ENCODE measurements at places on chromosomes 3 and 15.

- DNase-seq: no peak
These were observed 6.0 kb upstream of the TM2D3 start for GRCh38 chr15:101657968-101658784.

GRCh38 chr15:92071045-92071634 lies 217.6 kb downstream of the SLCO3A1 start:
- no peak for DNase-seq

GRCh38 chr15:63860155-63860554 lies 26.4 kb upstream of the HERC1 start:
- DNase-seq: no peak

DNA sequence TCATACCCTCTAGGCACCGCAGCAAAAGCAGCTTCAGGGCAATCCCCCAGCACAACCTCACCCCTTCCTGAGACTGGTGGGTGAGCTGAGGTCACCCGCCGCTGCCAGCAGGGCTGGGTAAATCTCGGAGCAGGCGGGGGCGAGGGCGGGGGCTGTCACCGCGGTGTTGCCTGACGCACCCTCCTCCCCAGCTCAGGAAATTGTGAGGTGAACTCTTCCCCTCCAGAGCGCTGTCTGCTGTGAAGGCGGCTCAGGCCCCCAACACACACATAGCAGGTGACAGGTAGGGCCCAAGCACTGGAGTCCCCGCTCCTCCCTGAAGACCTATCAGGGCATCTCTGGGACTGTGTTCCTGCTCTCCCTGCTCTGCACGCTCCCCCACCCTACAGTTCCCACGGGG lies 30.2 kb upstream of the FURIN start:
- DNase-seq: no peak

GRCh38 chr3:99645277-99646106 lies 7.1 kb downstream of the COL8A1 start:
- DNase-seq: no peak

DNA sequence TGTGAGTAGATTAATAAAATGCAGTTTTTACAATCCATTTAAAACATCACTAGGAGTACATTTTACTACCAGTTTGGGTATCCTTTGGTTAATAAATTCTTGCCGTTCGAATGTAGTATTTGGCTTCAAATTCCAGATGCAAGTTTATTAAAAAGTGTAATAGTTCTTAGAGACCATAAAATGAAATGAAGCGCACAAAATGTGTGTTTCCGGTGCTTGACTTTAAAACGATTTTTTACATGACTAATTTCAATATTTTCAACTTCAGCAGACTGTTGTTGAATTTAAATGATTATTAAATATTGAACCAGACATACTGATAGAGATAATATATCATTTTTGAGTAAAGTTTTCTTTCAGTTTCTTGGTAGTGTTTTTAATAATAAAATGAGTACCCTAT lies 138.4 kb upstream of the NAALADL2 start:
- DNase-seq: no peak

- peak; percentile 35 for DNase-seq
These were observed 190.8 kb downstream of the XXYLT1 start for GRCh38 chr3:195080125-195080524.

DNA sequence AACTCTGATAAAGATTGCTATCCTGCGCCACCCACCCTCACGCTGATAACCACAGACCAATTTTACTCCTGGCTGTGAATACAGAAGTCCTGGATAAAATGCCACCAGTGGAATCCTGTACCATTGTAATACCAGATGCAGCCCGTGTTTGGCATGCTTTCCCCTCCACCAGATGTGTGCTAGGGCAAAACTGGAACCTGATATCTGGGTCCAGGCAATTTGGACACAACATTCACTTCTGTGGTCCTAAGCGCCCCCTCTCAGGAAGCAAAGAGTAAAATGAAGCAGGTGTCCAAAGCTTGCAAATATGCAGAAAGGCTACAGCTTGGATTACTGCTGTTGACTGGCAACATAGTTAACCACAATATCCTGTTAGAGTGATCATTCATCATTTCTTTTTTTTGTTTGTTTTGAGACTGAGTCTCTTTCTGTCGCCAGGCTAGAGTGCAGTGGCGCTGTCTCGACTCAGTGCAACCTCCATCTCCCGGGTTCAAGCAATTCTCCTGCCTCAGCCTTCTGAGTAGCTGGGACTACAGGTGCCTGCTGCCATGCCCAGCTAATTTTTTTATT lies 32.8 kb downstream of the LOXL1 start:
- peak; percentile 42 for DNase-seq

DNA sequence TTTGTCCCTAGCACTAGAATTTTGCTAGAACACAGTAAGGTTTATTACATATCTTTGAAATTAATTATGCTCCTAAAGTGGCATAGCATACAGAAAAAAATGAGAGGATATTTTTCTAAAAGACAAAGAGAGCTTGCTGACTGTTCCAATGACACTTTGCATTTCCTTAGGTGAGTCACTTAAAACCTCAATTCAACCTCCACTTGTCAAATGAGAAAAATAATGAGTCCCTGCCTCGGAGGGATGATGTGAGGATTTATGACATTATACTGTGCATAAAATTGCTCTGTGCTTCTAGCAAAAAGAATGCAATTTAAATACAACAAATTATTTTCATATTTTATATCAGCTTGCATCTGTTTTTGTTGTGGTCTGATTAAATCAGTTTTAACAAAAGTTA lies 1417.0 kb upstream of the ALCAM start:
- DNase-seq: no peak

GRCh38 chr3:39150803-39151631 lies 2.4 kb downstream of the CSRNP1 start:
- DNase-seq: peak; percentile 82

- no peak for DNase-seq
These were observed at the start of gene BHLHE40 for GRCh38 chr3:4979428-4980228. TSS of gene BHLHE40 (plus strand) at chr3:4979437. CDS start at chr3:4979719, 282 bp downstream.

DNA sequence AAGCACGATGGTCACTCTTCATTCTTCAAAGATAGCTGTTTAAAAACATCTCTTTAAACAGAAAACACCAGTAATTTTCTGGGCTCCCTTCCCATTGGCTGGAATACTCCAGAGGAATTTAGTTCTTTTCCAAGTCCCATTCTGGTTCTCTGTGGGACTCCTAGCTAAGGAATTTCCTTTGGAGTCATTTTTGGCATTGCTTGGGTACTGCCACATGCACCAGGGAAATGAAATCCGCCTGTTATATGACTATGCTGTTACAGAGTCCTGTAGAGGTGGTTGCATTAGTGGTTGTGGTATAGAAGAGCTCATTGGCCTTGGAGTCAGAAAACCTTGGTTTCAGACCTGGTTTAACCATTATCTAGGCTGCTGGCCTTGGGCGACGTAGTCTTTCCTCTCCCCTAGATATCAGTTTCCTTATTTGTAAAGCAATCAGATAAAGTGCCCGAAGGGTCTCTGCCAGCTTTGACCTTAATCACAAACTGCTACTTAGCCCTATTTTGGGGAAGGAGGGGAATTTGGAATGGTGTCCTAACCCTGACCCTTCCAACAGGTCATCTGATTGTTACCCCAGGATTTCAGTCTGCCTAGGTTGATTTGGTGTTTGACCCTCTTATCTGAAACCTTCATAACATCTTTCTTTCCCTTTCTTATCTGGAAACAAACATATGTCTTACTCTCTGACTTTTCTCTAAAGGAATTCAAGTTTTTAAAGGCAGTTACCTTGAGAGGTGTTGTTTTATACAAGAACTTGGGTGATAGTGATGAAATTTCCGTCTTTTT lies 13.4 kb downstream of the RTP1 start:
- no peak for DNase-seq

DNA sequence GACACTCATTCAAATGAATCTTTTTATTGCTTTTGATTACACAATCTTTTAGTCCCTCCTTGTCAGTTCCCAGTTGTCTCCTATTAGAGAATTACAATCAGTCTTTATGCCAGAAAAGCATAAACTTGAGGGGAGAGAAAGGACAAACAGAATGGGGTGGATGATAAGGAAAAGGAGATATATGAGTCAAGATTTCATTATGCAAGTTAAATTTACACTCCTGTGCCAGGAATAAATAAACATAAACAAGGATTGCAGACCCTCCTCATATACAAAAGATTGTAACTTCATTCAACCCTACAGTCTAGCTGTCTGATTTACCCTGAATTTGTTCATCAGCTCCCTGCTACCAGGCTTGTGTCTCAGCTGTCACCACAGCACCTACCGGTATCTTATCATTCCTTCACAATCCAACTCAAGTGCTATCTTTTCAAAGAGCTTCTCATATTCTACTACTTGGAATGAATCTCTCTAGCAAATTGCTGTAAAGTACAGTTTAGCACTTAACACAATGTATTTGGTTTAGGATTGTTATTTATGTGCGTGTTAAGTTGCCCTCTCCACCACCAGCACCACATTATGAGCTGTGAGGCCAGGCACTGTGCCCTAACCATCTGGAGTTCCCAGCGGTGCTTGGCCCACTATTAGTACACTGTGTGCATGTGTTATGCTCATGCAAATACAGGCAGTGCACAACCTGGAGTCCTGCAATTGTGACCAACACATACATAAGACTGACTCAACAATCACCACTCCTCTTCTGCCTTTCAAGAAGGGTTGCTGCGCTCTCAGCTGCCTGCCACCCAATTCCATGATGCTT lies 504.1 kb downstream of the TBL1XR1 start:
- DNase-seq: no peak

- DNase-seq: peak; percentile 68
These were observed 256.5 kb downstream of the SHQ1 start for GRCh38 chr3:72591522-72592421.

DNA sequence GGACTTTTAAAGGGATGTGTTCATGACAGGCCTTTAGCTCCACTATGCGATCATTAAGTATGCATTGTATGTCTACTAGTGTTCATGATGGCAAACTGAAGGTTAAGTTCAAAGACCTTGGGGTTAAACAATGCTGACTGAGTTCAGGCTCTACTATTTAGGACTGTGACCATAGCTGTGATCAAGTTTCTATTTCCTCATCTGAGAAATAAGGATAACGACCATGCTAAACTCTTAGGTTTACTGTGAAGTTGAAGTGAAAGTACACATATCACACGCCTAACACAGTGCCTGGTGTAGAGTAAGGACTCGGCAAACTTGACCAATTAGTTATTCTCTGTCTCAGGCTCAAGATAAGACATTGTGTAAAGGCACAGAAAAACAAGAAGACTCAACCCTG lies 243.2 kb downstream of the MBNL1 start:
- DNase-seq: no peak

DNA sequence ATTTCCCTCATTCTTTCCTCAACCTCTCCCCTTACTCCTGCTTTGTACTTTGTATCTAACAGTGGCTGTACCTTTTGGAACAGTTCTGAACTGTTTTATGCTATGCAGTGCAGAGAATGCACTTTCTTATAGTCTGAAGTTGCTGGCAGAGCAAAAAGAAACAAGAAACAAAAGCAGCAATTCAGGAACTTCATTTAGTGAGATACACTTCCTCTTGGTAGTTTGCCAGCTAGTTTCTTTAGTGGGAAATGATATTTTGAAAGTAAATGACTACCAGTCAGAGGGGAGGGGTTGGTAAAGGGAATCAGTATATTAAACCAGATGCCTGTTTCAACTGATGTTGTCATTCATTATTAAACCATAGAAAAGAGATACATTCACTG lies 55.0 kb upstream of the CHD2 start:
- DNase-seq: no peak

GRCh38 chr15:25900431-25900830 lies 37.3 kb upstream of the ATP10A start:
- no peak for DNase-seq

DNA sequence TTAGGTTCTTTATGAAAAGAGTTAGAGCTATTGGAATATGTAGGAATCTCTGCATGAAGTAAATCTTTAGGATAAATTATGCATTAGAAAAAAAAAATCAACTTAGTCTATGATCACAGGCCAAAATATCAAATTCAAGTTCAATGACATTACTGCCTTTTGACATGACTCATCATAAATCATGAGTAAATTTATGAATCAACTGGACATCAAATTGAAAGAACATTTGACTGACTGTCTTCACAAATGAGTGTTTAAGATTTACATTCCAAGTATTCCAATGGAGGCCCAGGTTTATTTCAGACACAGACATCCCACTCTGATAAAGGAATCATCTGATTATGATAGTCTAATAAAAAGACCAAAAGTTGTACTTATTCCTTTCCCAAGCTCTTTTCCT lies 192.8 kb upstream of the TTC14 start:
- no peak for DNase-seq

DNA sequence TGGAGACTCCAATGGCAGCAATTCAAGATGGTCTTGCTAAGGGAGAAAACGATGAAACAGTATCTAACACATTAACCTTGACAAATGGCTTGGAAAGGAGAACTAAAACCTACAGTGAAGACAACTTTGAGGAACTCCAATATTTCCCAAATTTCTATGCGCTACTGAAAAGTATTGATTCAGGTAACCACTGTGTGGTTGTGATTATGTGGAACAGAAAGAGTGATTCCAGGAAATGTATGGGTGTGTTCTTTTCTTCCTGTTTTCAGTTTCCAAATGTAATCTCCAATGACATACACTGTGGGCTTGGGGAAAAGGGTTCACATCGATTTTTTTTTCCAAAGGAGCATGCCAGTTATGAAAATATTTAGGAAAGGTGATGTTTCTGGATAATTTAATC lies 10.9 kb downstream of the SCG3 start:
- no peak for DNase-seq

GRCh38 chr3:106103383-106103782 lies 234.6 kb upstream of the CBLB start:
- no peak for DNase-seq

DNA sequence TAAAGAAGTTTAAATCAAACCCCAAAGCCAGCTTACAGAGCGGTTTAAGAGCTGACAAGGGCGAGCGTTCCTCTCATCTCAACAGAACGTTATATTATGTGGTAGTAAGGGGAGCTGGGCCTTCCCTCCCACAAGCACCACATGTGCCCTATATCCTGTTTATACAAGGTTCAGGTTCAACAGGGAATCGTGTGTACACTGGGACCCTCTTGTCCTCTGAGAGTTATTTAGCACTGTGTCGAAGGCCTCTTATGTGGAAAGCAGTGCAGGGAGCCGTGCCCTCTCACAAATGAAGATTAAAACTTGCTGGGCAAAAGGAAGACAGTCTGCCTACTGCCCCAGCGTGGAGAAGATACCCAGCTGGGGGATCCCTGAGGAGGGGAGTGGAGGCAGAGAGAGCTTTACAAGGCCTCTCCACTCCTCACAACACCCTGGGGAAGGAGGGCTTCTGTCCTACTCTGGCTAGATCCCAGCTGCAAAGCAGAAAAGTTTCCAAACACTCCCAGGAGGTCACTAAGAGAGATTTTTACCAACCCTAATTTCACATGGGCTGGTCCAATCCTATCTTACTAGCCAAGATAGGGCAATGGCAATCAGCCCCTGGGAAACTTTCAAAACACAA lies 2.9 kb downstream of the TLE3 start:
- DNase-seq: no peak

- DNase-seq: peak; percentile 40
These were observed 67.2 kb downstream of the EFHB start for GRCh38 chr3:19866751-19867347.

GRCh38 chr3:487614-488013 lies 291.1 kb downstream of the CHL1 start:
- no peak for DNase-seq

GRCh38 chr3:193134856-193135255 lies 106.2 kb upstream of the PLAAT1 start:
- peak; percentile 84 for DNase-seq

- no peak for DNase-seq
These were observed 62.3 kb upstream of the SNRPA1 start for GRCh38 chr15:101357333-101357732.
